ENCODE measurements at places on chromosomes 11 and 22.

GRCh38 chr11:19445771-19446170 is 205.0 kb upstream of the E2F8 start:
- no peak for DNase-seq

- DNase-seq = no peak
These were observed 231.0 kb downstream of the DDX10 start for GRCh38 chr11:108895579-108896480.

DNA sequence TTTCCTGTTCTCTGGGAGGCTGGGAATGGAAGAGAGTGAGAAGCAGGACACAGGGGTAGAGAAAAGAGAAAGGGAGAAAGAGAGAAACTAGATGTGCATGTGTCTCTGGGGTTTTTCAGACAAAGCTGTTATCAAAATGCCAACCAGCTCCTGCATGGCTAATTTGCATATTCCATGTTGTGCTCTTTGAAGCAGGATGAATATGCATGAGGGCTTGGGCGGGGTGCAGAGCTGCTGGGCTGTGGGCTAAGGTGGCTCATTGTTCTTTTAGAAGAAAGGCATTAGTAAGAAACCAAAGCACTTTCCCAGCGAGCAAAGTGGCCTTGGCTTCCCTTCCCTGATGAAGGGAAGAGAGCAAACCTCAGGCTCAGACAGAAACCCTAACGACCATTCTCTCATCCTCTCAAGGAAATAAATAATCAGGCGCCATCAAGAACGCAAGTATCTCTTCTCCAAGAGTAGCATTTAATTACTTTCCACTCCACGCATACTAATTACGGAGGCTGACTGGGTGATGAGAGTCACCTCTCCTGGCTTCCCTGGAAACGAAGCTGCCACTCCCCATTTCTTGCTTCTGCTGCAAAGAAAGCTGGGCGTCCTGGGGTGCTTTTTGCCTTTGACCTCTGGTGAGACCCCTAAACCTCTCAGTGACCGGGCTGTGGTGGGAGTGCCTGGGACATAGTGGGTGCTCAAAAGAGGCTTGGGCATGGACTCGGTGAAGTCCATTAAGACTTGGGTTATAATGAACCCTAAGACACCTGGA is 54.2 kb downstream of the FEZ1 start:
- DNase-seq = no peak

- DNase-seq = no peak
These were observed 12.4 kb downstream of the TENM4 start for GRCh38 chr11:79428406-79428805.

DNA sequence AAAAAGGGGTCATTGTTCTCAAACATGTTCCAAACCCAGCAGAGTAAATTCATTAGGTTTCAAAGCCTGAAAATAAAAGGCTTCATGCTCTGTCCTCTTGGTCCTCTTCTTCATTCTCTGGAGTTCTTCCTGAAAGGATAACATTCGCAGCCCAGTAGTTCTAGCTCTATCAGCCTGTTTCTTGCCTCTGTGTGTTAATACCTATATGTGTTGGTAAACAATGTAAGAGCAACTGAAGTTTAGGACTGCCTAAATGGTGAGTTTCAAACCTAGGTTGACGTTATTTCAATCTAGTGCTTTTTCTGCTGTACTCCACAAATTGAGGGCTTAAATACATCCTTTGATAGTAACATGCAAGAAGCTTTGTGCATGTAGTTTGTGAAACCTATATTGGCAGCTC is 9.4 kb downstream of the AASDHPPT start:
- DNase-seq = no peak

- no peak for DNase-seq
These were observed 19.3 kb downstream of the ART5 start for GRCh38 chr11:3622521-3622920.

- DNase-seq = no peak
These were observed 262.8 kb upstream of the PLET1 start for GRCh38 chr11:112523477-112523876.
